ENCODE measurements at places on chromosomes 6 and 20.

DNA sequence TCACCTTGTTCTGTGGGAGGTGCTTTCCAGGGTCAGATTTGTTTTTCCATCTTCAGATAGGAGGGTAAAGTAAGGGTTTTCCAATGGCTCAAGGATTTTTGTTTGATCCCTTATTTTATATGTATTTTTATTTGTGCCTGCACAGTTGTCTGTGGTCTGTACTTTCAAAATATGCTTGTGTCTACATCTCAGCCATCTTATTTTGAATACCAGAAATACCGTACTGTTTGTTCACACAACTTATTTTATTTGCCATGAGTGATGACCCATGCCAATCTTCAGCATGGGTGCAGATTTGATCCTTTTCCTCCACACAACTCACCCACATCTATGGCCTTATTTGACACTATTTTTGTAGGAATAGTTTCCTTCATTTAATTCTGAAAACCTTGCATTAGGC, 72.2 kb upstream of the PTCHD4 start:
- no peak for DNase-seq

- no peak for DNase-seq
These were observed 1.0 kb downstream of the SLC32A1 start for GRCh38 chr20:38725148-38725901.

DNA sequence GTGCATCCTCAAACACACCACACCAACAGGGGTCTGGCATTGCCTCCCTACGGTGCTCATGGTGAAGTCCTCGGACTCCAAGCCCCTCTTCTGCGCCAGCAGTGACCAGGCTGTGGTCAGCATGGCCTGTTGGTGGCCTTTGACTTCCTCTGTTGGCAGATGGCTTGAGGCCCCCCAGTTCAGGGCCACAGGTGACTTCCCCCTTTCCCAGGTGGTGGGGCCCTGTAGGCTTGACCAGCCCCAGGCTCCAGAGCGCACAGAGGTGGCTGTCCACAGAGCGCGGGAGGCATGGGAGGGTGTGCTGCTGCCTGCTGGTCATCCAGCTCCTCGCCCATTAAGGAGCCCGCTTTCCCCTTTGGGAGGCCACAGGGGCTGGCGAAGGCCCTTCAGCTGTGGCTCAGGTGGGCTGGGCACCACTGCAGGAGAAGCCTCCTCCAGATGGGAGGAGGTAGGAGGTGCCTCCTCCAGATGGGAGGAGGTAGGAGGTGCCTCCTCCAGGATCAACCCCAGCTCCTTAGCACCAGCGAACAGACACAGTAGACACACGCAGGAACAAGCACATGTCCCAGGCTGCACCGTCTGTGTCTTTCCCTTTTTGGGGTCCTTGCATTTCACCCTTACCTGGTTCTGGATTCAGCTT, 52.1 kb upstream of the BHLHE23 start:
- no peak for DNase-seq

DNA sequence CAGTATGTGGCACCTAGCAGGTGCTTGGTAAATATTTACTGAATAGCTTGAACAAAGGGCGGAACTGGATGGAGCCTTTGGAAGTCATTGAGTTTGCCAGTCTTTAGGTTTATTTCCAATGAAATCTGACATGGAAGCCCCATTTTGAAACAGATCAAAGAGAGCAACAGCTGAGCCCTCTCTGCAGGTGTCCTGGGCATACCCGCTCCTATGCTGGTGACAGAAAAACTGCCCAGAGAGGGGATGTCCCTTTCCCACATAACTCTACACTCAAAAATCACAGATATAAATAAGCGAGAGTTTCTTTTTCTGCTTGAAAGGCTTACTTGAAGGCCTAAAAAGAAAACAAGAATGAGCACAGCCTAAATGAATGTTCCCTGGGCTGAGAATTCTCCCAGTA, 53.0 kb upstream of the RALY start:
- no peak for DNase-seq

DNA sequence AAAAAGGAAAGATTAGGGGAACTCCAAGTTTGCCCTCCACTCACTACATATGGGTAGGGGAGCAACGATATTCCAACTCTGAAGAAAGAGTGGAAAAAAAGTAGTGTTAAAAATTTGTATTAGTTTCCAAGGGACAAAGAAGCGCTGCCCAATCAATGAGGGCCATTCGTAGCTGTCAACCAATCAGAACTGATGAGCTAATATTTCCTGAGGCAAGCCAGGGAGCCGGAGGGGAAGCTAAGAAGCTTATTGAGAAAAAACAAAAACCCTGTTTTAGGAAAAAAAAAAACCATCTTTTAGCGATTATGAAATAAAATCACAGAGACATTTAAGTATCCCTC, 59.5 kb downstream of the TRIM38 start:
- no peak for DNase-seq

- DNase-seq, result no peak
These were observed 15.6 kb downstream of the LRRN4 start for GRCh38 chr20:6038256-6038655.

DNA sequence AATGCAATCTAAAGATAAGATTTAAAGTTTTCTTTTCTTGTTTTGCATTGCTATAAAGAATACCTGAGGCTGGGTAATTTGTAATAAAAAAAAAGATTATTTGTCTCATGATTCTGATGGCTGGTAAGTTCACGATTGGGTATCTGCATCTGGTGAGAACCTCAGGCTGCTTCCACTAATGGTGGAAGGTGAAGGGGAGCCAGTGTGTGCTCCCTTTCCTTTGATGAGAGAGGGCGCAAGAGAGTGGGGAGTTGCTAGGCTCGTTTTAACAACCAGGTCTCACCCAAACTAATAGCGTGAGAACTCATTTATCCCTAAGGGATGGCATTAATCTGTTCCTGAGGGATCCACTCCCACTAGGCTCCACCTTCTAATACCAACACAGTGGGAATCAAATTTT, 353.2 kb downstream of the BTBD3 start:
- DNase-seq, result no peak
